ENCODE measurements at places on chromosomes 1 and 21.

DNA sequence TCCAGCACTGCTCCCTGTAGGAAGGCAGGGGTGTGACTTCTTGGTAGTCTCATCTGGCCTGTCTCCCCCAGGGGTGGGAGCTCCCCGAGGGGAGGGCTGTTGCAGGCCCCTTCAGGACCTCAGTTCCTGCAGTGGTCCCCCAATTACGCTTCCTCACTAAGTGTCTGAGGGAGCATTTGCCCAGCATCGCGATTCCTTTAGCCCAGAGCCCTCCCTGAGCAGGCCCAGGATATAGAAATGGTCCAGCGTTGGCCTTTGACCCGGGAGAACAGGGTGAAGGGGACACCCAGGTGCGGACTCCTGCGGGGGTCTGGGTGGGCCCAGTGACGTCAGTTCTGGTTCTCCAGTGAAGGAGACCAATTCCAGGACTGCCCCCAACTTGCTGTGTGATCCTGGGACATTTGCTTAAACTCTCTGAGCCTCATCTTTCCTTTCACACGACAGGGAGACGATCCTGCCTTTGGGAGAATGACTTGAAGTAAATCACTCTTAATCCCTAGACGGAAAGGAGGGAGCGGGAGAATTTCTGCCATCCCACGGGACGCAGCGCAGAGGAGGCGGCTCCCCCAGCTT is 32.6 kb upstream of the BTG2 start:
- no peak for DNase-seq

GRCh38 chr1:109765896-109766615 is 2.3 kb upstream of the EPS8L3 start:
- DNase-seq: no peak

DNA sequence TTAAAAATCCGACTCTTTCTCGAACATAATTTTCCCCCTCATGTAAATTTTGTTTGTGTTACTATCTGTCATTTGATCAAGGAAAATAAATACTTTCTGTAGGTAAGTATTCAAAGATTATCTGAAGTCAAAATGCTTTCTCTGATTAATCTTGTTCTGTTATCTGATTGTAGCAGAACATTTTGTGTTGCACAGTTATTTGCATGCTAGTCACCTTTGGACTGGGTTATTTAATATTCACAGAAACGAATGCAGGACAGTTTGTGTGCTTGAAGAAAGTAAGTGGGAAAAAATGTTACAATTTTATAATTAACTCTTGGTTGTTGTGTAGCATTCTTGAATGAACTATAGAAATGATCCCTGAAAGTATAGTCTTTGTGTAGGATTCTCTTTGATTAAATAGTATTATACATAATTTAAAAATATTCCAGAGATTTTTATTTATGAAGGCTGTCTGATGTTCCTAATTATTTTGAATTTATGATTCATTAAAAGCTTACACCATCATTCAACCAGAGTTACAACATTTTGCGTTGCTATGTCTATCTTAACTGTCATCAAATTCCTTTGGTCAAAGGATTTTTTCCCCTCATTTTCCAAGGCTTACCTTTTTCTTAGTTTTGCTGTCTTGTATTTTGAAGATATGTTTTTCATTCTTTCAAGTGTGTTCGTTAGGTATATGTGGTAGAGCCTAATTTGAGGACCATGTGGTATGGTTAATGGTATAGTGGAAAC is 176.6 kb downstream of the GIPC2 start:
- no peak for DNase-seq

- no peak for DNase-seq
Measured at GRCh38 chr1:62237950-62238374, 43.3 kb downstream of the L1TD1 start.

GRCh38 chr1:168443899-168444298 is 99.9 kb downstream of the XCL2 start:
- no peak for DNase-seq

GRCh38 chr1:238485057-238485911 is 594.6 kb upstream of the ZP4 start:
- DNase-seq: no peak

- DNase-seq: no peak
Measured at GRCh38 chr21:18023157-18023556, 204.0 kb upstream of the C21orf91 start.

DNA sequence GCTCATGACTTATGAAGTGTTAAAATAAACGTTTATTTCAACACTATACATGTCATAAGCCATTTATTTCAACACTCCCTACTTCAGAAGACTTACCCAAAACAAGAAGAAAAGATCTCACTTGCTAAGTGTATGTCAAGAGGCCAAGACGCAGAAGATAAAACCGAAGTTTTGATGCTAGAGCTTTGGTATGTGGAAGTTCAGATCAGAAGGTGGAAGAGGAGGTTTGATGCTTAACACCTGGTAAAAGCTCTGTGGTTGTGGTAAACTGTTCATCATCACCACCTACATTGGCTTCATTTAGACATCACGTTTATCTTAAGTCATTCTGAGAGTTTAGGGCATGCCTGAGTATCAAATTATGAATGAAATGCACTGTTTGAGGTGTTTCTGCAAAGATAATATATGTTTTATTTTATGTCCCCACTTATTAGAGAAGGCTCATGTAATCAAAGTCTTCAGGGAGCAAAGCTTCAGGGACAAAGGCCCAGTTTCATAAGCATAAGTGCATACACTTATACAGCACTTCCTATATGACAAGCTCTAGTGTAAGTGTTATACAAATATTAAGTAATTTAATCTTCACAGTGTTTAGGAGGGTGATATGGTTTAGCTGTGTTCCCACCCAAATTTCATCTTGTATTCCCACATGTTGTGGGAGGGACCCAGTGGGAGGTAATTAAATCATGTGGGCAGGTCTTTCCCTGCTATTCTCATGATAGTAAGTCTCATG is 533.3 kb downstream of the PTBP2 start:
- DNase-seq: no peak

DNA sequence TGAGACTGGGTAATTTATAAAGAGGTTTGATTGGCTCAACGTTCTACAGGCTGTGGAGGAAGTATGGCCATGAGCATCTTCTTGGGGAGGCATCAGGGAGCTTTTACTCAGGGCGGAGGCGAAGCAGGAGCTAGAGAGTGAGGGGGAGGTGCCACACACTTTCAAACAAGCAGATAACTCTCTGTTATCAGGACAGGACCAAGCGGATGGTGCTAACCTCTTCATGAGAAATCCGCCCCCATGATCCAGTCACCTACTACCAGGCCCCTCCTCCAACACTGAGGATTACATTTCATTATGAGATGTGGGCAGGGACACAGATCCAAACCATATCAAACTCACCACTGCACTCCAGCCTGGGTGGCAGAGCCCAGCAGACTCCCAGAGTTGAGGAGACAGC is 11.5 kb upstream of the LRRC47 start:
- DNase-seq: no peak

- no peak for DNase-seq
Measured at GRCh38 chr1:16387201-16388188, 20.5 kb downstream of the SZRD1 start.

DNA sequence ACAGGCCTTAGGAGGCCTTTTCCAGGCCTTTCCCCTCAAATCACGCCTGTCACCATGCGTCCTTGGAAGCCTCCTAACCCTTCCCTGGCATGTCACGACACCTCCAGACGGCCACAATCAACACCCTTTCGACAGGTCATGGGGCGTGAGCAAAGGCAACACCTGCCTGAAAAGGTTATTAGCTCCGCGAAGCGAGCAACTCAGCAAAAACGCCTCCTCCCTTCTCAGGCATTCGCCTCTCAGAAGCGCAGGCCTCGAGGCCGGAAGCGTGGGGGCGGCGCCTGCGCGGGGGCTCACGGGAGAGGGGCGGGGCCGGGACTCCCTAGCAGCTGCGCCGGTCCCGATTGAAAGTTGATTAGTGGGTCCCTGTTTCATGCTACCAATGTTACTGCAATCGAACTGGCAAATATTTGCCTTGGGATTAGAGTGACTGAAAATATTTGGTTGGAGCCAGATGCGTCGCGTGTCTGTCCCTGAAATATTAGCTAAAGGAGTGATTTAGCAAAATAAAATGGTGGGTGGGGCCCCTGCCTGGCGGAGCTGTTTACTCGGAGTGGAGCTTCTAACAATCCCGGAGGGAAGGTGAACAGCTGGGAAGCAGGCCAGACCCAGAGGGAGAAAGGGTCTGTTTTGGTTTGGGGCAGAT is 44.9 kb downstream of the GFI1 start:
- no peak for DNase-seq

DNA sequence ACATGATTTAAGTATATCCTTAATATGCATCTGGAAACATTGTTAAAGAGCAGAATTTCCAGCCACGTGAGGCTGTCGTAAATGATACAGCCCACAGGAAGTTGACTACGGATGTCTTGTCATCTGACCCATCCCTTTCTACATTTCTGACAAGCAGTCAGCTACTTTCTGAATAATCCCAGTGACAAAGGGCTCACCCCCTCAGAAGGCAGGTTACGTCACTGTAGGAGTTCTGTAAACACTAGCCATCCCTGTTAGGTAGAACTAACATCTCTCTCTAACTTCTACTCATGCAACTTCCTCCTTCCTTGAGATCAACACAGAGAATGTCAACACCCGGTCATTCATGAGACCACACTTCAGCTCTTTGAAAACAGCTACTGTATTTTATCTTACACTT is 259.2 kb downstream of the GREM2 start:
- no peak for DNase-seq

DNA sequence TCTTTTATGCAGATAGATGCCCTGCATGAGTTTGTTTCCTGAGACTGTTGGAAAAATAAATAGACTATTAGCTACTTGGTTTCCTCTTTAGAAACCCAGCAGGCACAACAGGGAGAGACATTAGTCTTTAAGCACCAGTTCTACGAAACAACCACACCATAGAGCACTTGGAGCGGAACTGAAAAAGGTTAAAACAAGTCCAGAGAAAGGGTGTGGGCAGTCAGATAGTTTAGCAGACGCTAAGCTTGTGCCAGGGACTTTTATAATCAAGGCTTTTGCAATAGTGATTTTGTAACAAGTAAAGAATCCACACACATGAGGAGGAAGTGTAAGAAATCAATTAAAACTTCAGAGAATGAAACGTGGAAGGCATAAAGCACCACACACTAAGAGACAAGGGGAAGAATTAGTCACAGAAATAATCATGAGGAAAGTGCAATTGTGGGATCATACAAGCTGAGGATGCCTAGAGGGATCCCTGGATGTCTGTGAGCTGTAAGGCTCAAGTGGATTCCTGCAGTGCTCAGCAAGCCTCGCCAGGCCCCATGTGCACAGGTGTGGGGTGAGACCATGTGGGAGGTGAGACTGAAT is 37.8 kb upstream of the TLR5 start:
- DNase-seq: no peak

DNA sequence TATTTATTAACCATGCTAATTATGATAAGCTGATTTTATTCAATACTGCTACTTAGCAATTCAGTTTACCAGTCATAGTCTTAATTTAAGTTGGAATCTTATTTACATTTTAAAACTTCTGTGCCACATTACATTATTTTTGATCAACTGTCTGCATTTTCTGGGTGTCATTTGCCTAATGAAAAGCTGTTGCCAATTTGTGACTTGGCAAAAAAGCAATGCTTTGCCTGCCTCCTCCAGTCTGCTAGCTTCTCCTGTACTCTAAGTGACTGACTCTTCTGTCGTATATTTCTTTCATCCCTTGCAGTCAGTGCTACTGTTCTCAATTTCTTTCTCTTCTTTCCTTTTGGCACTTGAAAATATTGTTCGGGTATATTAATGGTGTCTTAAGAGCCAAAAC is 5.6 kb upstream of the IVNS1ABP start:
- no peak for DNase-seq

GRCh38 chr1:236841341-236841740 is 46.2 kb downstream of the MTR start:
- DNase-seq: no peak

GRCh38 chr1:193555662-193556441 is 369.4 kb upstream of the B3GALT2 start:
- no peak for DNase-seq

- DNase-seq: no peak
Measured at GRCh38 chr21:36045993-36046392, 14.3 kb downstream of the SETD4 start.

GRCh38 chr1:248697907-248698306 is 4.7 kb downstream of the OR14I1 start:
- no peak for DNase-seq

DNA sequence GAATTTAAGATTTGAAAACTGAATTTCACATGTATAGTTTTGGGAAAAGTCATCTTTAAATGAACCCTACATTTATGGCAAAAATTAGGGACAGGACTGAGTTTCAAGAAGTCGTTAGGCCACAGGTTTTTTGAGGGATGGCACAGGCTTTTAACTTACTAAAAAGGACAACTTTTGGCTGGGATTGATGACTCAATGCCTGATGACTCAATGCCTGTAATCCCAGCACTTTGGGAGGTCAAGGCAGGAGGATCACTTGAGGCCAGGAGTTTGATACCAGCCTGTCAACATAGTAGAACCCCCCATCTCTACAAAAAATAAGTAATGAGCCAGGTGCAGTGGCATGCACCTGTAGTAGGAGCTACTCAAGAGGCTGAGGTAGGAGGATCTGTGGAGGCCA is 15.9 kb downstream of the UCK2 start:
- DNase-seq: no peak

GRCh38 chr1:5488448-5488847 is 503.8 kb downstream of the NPHP4 start:
- no peak for DNase-seq

DNA sequence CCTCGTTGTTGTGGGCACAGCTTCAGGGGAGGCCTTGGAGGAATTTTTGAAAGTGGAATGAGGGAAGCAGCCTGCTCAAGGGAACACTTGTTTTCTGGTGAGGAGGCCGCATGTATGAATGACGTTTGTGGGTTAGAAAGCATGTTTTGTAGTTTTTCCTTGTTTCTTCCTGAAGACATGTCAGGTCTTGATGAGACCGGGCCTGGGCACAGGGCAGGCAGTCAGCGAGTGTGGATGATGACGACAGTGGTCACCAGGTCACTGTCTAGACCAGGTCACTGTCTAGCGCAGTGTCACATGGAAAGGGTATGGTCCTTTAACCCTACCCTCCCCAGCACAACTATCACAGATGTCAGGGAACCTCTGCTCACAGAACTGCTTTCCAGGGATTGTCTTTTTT is 7.3 kb downstream of the PSEN2 start:
- no peak for DNase-seq

GRCh38 chr1:219188331-219188803 is 14.7 kb downstream of the LYPLAL1 start:
- DNase-seq: no peak

DNA sequence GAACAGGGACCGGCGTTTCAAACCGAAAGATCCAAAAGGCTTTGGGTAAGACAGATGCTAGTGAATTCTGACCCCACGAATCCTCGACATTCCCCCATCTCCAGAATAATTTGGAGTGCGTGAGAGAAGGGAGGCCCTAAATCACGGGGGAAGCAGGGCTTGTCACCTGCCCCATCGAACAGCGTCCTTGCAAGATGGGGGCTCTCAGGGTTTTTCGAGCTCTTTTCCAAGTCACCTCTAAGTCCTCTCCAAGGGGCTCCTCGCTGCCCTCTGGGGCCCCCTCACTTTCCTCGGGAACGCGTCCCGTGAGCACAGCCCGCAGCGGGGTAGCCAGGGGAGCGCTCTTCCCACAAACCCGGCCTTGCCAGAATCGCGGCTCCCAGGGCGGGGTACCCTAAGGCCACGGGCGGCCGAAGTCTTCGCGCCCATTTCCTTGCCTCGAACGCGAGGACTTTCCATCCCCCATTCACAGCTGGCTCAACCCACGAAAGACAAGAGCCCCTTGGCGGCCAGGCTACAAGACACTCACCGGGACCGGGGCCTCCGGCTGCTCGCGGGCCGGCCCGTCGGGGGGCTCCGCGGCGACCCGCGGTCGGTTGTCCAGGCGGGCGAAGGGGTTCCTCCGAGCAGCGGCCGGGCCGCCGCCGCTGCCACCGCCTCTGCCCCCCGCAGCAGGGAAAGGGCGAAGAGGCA is 546 bp downstream of the DONSON start:
- no peak for DNase-seq

GRCh38 chr1:51569284-51570062 is 47.4 kb upstream of the OSBPL9 start:
- DNase-seq: no peak
